ENCODE measurements at places on chromosomes 7 and 10.

GRCh38 chr7:134444198-134444960 lies 14.5 kb downstream of the AKR1B1 start:
- DNase-seq = no peak

DNA sequence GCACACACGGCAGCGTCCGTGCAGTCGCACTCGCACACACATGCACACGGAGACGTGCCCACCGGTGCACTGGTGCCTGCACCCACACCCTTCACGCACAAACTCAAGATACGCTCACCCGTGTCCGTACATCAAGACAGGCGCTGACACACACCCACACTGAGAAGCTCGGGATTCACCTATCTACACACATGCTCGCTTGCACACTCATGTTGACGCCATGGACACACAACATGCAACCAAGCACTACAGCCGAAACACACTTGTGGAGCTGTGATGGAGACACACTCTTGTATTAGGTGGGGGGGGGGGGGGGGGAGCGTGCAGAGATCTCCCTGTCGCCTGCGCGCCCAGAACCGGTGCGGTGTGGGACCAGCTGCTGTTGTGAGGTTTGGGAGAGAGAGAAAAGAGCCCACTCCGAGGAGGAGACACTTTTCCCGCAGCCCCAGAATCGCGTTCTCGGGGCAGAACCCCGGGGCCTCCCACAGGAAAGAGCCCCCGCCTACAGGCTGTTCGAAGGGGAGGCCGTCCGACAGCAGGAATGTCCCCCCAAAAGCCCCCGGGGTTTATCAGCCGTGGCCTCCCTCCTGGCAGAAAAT lies 605 bp upstream of the NFKB2 start:
- peak; percentile 59 for DNase-seq

GRCh38 chr7:74365322-74366022 lies 76.3 kb downstream of the CLIP2 start:
- DNase-seq = peak; percentile 85

DNA sequence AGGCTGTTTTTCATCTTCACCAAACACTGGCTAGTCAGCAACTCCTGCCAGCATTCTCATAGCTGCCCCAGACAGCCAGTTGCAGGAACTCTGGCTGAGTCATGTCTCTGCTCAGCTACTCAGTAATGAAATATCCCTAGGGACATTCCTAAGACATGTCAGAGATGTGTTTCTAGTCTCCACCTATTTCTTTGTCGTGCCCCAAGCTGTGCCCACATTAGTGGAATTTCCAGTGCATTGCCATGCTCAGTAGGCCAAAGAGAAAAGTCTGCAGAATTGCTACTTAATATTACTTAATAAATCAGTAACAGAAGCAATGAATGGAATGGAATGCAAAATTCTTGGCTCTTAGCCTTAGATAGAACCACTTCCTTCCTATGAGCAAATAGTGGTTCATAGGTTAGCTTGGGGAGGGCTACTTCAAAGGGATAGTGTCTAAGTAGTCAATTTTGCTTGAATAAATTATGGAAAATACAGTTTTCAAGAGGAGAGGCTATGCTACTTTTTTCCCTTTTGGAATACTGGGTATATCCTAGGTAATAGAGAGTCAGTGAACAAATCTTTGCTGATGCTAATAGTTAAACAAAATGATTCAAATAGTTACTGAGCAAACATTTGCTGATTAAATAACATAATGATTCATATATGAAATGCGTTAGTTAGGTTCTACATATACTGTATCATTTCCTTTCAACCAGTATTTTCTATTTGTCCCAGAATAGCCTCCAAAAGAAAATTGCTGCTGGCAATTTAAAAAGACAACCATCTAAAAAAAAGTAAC lies 23.6 kb upstream of the SEMA3C start:
- peak; percentile 49 for DNase-seq

- no peak for DNase-seq
Measured at GRCh38 chr10:68597407-68597806, 37.3 kb downstream of the TET1 start.

DNA sequence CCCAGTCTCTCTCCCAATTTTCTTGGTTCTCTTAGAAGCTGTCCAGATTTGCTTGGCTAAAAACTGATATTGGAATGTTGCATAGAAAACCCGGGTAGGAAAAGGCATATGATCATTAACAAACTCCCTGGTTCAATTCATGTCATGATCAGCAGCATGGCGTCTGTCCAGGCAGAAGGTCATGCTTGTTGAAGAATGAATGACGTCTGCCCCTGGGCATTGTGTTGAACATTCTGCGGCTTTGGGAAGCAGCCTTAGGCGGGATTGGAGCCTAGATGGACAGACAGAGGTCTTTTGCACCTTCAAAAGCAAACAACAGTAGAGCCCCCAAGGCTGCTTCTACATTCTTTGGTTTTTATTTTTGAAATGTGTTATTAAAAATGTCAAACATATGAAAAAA lies 7.7 kb upstream of the MINDY3 start:
- no peak for DNase-seq

DNA sequence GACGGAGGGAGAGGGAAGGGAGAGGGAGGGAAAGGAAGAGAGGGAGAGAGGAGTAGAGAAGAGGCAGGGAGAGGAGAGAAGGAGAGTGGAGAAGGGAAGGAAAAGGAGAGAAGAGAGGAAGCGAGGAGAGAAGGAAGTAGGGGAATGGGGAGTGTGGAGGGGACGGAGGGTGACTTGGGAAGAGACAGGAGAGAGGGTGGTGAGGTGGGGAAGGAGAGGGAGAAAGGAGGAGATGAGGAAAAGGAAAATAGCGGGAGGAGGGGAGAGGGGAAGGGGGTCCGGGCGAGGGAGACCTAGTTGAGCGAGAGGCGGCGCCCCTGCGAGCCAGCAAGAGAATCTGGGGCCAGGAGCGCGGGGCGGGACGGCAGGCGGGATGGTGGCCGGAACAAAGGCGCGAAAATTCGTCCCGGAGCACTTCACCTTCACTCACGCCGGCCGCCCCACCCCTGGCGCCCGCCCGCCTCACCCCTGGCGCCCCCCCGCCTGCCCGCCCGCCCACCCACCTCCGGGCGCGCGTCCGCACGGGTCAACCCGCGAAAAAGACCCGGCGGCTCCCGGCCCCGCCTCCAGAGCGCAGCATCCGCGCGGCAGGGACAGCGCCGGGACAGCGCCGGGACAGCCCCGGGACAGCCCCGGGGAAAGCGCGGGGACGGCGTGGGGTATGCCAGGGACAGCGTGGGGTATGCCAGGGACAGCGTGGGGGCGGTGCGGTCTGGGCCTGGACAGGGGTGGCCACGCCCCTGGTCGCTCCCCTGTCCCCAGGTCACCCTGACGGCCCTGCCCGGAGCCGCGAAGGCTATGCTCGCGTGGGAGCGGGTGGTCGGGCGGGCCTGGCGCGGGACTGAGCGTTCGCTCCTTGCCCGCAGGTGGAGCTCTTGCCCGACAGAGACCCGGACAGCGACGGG lies 4.2 kb downstream of the VSTM2A start:
- DNase-seq = no peak

GRCh38 chr10:105964009-105964408 lies 1200.5 kb downstream of the SORCS1 start:
- DNase-seq = no peak

DNA sequence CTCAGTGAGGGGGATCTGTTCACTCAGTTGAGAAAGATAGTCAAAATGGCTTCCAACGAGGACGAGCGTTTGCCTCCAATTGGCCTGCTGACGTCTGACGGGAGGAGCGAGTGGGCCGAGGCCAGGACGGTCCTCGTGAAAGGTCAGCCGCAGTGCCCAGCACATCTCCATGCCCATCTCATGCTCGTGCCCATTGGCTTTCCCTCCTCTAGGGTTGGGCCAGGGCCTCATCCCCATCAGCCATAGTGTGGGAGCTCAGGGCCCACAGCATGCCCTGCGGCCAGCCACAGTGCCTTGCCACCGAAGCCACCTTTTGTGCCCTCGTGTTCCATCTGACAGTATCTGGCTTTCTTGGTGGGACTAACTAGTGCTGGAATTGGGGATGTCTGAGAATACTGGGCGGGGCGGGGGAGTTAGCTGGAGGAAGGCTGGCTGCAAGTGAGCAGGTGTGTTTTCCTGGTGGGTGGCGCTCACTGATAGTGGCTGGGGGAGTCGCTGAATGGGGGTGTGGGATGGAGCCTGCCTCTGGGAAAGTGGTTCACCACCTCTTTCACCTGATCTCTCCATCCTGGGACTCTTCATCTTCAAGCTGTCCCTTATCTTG lies 13.9 kb downstream of the CHAT start:
- DNase-seq = no peak

DNA sequence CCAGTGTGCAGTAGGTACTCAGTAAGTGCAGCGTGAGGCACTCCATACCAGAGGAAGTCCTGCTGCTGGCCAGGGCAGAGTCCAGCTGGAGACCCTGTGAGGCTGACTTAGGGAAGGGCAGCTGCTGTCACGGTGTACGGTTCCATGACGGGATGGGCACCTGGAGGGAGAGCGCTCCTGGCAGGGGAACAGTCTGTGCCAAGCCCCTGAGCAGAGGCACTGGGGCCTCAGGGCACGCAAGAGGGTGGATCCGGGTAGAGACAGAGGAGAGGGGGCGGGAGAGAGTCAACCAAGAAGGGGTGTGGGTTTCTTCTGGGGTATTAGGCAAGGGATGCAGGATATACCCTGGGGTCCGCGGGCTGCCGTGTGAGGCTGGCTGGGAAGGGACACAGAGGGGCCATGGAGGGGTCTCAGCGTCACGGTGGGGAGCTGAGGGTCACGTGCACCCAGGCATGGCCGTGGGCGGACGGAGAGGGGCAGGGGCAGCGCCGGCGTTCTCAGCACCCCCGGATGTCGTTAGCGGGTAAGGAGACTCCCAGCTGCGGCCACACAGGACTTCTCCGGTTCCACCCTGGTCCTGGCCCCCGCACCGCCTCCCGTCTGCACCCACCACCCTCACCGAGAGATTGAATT lies 70.5 kb downstream of the MICALL2 start:
- no peak for DNase-seq

All from femur (tissue), 1 donor.